ENCODE measurements at places on chromosomes 16 and 17.

DNA sequence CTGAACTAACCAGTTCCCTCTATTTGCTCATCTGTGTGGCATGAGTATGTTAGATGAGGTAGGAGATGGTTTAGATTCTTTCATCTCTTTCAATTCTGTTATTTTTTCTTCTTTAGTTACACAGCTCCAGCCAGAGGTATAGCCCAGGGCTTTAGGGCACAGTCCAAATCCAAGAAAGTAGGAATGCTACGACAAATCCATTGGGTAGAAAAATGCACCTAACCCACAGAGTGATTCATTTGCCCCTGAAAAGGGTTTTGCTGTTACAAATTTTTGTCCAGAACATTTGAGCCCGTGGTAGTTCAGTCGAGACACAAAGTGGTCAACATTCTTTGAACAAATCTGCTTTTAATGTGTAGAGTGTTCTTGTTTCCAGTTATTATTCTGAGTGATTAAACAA lies 250.7 kb downstream of the HS3ST3A1 start:
- no peak for DNase-seq

GRCh38 chr17:55200904-55201303 lies 63.9 kb upstream of the HLF start:
- no peak for DNase-seq

DNA sequence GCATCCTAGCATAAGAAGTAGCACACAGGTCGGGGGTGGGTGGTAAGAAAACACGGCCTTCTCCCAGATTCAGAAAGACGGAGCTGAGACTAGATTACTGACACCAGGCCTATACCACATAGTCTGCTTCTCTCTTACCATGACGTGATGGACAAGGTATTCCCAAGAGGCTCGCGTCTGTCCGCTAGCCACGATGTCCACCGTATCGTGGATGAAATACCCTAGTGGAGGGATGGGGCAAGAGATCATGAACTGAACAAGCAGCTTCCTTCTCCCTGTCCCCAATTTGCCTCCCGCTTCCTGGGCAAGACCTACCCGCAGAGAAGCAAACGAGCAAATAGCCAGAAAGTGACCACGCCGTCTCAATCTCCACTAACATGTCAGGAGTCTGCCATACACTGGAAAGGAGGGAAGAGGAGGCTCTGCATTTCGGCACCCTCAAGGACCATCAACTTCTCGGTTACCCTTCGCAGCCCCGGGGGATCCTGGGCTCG lies 820 bp downstream of the TLCD1 start:
- no peak for DNase-seq

DNA sequence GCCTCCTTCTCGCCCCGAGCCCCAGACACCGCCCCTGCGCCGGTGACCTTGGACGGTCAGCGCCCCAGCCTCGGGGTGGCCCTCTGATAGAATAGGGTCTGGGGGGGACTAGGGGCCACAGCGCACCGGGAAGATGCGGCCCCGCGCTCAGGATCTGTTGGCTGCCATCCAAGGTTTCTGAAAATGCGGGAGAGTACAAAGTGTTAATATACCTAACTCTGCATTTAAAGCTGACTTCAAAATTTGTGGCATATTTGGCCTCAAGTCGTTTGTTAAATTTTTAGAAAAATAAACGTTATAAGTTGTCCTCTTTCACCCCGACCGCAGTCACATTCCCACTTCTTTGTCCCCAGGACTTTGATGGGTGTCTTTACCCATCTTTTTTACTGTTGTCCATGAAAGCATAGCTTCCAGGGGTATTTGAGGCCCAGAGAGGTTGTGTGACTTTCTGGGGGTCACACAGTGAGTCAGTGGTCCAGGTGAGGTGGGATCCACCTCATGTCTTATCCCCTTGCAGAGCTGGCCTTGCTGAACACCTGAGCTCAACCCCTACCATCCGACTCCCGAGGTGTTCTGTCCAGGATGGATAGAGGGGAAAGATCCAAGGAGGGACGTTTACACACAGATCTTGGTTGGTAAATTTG lies 796 bp downstream of the NT5M start:
- no peak for DNase-seq

DNA sequence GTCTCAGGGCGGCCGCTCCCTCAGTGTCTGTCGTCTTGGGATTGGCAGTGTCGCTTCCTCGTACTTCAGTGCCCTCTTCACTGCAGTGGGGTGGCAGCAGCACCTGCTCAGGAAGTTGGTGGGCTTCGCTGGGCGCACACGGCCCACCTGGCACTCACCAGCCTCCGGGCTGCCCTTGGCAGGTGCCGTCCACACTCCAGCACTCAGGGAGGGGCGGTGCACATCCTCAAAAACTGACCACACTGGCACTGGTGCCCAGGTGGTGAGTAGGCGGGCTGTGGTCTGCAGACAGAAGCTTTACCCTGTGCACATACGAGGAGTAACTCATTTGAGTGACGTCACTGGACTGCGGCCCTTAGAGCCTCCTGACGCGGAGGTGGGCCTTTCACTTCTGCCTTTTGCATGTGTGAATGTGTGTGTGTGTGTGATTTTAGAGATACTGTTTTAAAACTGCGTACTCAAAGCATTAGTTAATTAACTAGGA lies 94.6 kb downstream of the BANP start:
- DNase-seq: no peak

DNA sequence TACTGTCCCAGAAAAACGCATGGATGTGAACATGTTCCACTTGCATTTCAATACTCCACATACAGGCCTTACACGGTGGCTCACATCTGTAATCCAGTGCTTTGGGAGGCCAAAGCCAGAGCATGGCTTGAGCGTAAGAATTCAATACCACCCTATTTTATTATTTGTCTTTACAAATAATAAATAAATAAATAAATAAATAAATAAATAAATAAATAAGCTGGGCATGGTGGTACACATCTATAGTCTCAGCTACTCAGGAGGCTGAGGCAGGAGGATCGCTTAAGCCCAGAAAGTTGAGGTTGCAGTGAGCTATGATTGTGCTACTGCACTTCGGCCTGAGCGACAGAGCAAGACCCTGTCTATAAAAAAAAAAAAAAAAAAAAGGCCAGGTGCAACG lies 53.9 kb downstream of the PLXDC1 start:
- no peak for DNase-seq

GRCh38 chr16:22373662-22374310 lies 633 bp downstream of the CDR2 start:
- peak; percentile 13 for DNase-seq

- no peak for DNase-seq
Observed at GRCh38 chr16:24972608-24973220, 42.5 kb downstream of the ARHGAP17 start.

GRCh38 chr17:53462393-53462811 lies 360.3 kb upstream of the KIF2B start:
- DNase-seq: no peak

DNA sequence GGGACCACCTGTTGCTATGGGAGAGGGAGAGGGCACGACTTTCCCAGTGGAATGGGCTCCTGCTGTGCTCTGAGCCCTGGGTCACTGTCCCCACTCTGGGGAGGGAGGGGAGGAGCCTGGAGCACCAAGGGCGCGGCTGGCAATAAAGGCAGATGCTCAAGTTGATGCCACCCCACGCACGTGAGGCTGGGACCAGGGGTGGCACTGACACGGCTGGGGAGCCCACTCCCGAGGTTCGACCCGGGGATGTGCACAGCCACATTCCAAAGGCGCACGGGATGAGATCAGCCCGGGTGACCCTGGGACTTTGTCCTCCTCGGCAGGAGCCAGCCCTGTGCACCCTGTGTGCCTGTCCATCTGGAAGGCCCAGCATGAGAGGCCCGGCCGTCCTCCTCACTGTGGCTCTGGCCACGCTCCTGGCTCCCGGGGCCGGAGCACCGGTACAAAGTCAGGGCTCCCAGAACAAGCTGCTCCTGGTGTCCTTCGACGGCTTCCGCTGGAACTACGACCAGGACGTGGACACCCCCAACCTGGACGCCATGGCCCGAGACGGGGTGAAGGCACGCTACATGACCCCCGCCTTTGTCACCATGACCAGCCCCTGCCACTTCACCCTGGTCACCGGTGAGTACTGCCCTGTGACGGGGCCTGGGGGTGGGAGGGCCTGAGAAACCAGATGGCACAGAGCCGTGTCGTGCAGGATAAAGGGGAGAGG lies at the start of gene ENPP7:
Gene ENPP7, plus strand, starts transcription at position 175 of the 715 bp plus-strand sequence. Its CDS starts 197 bp downstream, at position 372.
- DNase-seq: no peak

- DNase-seq: no peak
Observed at GRCh38 chr16:65388592-65388991, 266.7 kb upstream of the CDH11 start.

- DNase-seq: no peak
Observed at GRCh38 chr17:17599965-17600364, 8.5 kb upstream of the PEMT start.

DNA sequence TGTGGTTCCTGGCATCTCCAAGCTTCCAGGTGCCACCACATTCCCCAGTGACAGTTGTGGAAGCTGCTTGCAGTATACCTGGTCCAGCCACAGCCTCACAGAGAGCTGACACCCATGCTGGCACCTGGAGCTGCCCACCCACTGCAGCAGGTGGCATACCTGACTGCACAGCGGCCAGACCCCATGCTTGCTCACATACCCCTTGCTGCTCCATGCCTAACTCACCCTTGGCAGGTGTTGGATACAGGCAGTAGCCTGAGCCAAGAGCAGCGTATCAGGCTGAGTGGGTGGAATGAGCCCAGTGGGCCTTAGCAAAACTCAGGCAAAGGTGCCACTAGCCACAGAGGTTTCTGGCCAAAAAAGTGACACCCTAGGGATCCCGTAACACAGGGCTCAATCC lies 232.3 kb downstream of the CEP112 start:
- no peak for DNase-seq

- no peak for DNase-seq
Observed at GRCh38 chr16:67663877-67664222, 2.7 kb downstream of the ENKD1 start.

DNA sequence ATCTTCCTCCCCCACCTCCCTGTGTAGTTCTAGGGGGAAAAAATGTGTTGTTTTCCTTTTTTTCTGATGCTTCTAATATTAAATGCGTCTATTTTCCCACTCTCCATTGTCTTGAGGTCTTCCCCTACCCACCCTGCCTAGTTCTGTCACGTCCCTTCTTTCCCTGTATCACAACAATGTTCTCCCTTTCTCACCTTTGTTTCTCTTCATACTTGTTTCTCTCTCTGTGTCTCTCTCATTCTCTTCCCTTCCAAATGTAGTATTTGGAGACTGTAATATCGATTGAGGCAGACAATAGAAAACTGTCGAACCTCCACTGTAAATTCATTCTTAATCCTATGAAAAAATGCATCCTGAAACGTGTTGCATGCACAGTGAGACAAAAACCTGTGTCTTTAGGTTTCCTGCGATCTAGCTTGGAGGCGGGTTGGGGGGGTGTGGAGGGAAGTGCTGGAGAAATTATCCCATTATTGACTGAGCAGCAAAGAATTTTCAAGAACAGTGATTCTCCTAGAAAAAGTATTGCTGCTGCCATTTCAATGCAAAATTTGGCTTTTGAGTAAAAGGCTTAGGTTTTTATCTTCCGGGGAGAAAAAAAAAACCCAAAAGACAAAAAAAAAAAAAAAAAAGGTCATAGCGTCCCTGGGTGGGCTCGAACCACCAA lies 1.3 kb upstream of the PSMB3 start:
- DNase-seq: no peak

DNA sequence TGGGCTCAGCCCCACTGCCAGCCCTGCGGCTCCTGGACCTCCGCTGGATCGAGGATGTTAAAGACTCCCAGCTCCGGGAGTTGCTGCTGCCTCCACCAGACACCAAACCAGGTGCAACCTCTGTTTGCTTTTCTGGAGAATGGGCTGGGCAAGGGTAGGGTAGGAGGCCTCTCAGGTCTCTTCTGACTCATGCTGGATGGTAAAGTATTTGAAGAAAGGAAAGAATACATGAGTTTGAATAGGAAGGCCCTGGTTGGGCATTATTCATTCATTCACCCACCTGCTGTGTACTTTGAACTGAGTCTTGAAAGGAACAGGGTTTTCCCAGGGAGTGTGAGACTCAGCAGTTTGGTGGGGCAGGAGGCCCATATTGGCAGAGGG lies 6.5 kb upstream of the ORAI3 start:
- no peak for DNase-seq

GRCh38 chr17:83192161-83192788 lies 112.9 kb downstream of the METRNL start:
- no peak for DNase-seq

- DNase-seq: no peak
Observed at GRCh38 chr17:66379996-66380395, 77.6 kb downstream of the PRKCA start.

GRCh38 chr17:7035591-7036368 lies at the start of gene SLC16A13:
TSS of gene SLC16A13 (plus strand) at chr17:7036015. CDS start at chr17:7036383, 368 bp downstream.
- DNase-seq: peak; percentile 96

- DNase-seq: no peak
Observed at GRCh38 chr16:81445143-81445961, 744 bp downstream of the CMIP start.

DNA sequence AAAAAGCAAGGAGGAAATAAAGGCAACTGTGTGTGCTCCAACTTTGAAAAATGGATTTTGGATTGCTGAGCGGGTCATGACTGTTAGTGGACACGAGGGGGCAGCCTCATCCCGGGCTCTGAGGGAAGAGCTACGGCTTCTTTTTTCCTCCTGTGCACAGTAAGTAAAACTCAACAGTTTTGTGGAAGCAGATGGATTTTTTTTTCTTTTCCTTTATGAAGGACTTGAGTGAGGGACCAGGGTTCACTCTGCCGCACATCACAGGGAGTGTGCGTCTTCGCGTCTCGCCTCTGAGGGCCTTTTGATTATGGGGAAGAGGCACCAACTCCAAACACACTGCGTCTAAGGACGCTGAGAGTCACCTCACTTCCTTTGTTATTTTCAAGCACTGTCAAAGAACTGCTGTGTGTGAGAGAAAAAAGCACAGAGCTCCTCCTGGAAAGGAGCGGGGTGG lies 80.3 kb upstream of the GOT2 start:
- DNase-seq: no peak

GRCh38 chr16:49470513-49470991 lies 96.9 kb downstream of the C16orf78 start:
- DNase-seq: no peak

- DNase-seq: no peak
Observed at GRCh38 chr16:84413244-84414004, 45.1 kb downstream of the ATP2C2 start.

GRCh38 chr17:50559674-50560184 lies 786 bp upstream of the CACNA1G start:
- DNase-seq: no peak

DNA sequence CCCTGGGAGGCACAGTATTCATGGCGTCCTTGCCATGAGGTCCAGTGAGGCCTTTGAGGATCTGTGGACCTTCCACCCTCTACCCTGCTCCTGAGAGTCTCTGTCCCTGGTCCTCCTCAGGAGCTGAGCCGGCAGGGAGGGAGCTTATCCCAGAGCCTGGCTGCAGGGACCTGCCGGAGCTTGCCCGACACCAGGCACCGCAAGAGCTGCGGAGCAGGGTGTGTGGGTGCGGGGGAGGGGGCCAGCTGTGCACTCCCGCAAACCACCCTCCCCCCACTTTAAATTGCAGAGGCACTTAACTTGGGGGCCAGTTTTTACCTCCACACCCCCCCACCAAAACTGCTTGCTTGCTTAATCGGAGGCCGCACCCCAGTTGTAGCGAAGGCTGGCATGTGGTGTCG lies 609 bp upstream of the ZNF750 start:
- DNase-seq: no peak

- DNase-seq: peak; percentile 74
Observed at GRCh38 chr16:25257470-25257955, at the start of gene ZKSCAN2. TSS of gene ZKSCAN2 (minus strand) at chr16:25257845. CDS start at chr16:25257127, 718 bp downstream.

- no peak for DNase-seq
Observed at GRCh38 chr16:89880477-89881367, 7.3 kb downstream of the TCF25 start.

Measured in stimulated activated CD8-positive, alpha-beta memory T cell treated with anti-CD3 and anti-CD28 coated beads, Interleukin-12 subunit alpha, Interleukin-12 subunit beta, amount 100 ng/mL, for 4 hours (primary cell).